Activated CD8-positive, alpha-beta memory T cell treated with anti-CD3 and anti-CD28 coated beads for 24 hours (primary cell): ENCODE measurements at places on chromosomes 6 and 20.

DNA sequence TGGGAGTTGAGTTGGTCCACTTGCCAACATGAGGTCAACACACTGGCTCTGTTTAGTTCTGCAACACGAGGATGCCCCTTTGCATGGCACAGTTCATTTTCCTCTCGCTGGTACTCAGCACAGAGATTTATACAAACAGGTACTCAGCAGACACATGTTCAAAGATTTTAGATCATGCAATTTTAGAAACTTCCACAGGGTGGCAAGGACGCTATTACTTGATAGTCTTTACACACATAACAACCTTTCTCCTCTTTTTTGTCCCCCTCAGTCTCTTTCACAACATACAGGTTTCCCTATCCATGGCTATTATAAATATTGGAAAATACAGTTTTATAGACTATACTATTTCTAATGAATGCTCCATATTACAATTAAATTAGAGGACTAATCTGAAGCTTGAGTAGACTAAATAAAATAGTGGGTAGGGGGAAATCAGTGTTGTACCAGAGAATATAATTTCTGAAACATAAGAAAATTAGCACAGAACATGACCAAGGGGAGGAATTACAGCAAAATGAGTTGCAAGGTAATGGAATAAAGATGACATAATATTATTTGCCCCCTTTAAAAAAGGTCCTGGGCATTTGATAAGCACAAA is 331.8 kb upstream of the BTBD3 start:
- no peak for DNase-seq

- DNase-seq = no peak
Observed at GRCh38 chr6:69832558-69832957, 33.8 kb upstream of the COL19A1 start.

- no peak for DNase-seq
Observed at GRCh38 chr6:139064981-139065665, 36.6 kb downstream of the ABRACL start.

DNA sequence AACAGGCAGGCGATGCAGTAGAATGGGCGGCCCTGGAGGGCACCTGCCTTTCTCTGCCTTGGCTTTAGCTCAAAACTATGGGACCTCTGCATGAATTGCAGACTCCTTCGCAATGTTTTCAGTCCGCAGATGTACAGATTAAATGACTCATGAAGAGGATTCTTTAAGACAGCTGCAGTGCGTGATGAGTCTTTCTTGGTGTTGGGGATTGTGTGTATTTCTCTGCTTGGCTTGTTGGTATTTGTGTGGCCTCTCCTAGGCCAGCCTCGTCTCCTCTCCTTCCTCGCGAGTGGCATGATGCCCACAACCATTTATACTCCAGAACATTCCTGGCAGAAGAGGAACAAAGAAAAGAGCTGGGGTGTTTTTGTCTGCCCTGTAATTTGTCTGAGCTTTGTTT is 110.6 kb downstream of the SYNDIG1 start:
- DNase-seq = no peak
